ENCODE measurements at places on chromosomes 5 and 9.

- no peak for DNase-seq
Measured at GRCh38 chr5:61332358-61332749, 296 bp downstream of the ZSWIM6 start.

DNA sequence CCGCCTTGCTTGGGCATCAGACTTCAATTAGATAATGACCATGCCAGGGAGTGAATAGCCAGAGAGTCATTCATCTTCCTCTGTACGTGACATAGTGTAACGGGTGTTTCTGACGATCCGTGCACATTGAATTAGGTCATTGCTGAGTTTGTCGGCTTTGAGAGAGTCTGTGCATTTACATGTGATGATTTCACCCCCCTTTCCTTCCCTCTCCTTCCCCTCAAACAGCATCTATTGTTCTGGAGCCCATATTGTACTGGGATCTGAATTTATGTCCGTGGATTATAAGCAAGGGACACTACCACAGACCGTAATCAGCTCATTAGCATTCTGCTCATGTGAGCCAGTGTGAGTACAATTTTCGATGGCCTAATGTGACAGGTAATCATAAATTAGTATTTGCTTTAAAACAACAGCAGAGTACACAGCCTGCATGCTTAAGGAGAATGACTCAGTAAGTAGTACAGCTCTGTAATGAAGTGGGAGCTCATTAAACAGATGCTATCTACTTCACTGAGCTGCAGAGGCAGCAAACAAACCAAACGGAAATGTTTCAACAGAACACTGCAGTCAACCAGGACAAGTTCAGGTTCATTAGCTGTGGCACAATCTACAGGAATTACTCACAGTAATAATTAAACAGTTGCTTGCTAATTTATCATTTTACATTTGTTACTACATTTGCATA, 302.1 kb downstream of the CSNK1G3 start:
- DNase-seq = peak; percentile 32

- no peak for DNase-seq
Measured at GRCh38 chr5:87777877-87778276, 365.1 kb upstream of the CCNH start.

DNA sequence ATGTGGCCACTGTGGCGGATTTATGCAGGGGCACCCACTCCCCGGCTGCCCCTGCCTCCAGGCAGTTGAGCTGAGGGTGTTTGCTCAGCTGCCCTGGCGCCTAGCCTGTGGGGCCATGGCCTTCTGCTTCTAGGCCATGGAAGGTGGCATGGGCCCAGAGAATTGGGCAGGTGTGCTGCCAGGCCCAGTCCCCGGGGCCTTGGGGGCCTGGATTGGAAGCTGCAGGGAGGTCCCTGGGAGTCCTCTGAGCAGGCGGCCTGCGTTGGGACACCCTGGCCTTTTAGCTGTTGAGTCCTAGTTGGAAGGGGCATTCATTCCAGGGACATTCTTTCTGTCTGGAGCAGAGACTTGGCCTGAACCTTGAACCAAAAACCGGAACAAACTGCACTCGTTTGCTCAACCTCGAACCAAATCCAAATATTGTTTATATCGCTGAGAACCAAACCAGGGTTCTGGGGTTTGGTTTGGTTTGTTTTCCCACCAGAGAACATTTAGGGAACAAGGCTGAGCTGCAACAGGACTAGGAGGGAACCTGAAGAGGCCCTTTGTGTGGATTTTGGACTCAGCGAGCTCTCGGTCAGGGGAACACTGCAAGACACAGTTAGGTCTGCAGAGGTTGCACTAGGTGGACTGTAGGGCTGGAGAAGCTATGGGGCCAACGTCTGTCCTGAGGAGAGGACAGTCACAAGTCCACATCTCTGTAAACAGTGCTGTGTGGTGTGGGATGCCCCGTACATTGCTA, 116.8 kb downstream of the BOD1 start:
- no peak for DNase-seq

DNA sequence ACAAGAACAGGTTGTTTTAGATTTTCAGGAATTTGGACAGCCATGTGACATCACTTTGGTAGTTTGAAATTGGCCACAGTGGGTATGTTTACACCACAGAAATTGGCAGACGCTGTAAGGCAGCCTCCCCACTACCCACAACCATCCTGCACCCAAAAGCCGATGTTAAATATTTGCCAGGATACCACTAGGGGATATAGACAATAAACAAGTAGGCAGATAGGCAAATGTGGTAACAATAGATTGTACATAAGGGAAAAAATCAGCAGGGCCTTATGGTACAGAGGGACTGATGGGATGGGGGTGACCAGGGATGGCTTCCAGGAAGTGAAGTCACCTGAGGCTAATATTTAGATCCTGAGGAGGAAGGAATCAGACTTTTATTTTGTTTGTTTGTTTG, 31.1 kb upstream of the DUSP1 start:
- DNase-seq = no peak

DNA sequence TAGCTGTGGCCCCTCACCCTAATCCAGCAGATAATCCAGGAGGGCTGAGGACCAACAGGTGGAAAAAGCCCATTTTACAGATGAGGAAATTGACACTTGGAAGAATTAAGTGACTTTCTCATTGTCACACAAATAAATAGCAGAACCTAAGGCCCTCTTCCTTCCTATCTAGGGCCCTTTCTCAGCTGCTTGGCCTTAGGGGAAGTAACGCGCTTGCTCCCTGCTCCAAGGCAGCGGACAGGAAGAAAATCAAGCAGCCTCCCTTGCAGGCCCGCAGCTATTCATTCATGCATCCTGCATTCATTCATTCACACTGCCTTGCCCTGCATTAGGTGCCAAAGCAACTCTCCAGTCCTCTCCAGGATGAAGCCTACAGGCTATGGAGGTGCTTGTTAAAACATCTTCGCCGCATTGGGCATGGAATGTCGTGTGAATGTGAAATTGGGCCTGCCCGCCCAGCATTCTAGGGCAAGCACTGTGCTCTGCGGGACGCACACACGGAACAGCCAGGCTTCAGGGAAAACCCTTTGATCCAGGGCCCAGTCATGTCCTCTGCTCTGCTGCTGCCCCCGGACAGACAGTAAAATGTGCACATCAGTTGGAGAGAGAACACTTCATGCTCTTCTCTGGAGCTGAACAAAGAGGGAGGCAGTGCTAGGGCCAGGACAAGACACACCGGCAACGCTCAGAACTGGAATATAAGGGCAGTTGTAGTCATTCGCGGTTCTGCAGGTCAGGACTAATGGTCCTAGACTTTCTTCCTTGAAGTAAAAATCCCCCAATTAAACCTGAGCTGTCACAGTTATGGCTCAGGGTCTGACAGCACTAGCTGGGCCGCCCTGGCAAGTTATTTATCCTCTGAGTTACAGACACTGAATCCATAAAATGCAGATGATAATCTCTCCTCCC, 166.0 kb downstream of the COL23A1 start:
- DNase-seq = no peak

- DNase-seq = no peak
Measured at GRCh38 chr5:153552886-153553285, 62.4 kb downstream of the GRIA1 start.

DNA sequence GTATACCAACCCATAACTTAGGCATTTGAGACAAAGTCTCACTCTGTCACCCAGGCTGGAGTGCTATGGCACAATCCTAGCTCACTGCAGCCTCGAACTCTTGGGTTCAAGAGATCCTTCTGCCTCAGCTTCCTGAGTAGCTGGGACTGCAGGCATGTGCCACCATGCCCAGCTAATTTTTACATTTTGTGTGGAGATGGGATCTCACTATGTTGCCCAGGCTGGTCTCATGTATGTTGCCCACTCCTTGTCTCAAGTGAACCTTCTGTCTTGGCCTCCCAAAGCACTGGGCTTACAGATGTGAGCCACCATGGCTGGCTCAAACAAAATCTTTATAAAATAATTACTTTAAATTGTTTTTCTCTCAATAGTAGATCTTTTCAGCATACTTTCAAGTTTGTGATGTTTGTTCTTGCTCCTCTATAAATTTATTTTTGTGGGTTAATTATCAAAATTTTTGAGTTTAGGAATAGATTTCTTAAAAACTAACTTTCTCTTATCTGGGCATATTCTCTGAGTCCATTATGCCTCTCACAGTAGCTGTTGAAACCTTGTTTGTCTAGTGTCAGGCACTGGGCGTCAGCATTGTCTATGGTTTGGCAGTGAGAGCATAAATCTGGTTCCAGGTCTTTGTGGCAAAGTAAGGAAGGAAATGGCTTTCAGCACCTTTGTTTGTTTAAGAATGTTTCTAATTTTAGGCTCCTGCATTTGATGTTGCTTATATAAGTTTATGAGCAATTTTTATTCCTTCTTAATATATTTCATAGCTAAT, 38.7 kb downstream of the NLN start:
- DNase-seq = no peak

DNA sequence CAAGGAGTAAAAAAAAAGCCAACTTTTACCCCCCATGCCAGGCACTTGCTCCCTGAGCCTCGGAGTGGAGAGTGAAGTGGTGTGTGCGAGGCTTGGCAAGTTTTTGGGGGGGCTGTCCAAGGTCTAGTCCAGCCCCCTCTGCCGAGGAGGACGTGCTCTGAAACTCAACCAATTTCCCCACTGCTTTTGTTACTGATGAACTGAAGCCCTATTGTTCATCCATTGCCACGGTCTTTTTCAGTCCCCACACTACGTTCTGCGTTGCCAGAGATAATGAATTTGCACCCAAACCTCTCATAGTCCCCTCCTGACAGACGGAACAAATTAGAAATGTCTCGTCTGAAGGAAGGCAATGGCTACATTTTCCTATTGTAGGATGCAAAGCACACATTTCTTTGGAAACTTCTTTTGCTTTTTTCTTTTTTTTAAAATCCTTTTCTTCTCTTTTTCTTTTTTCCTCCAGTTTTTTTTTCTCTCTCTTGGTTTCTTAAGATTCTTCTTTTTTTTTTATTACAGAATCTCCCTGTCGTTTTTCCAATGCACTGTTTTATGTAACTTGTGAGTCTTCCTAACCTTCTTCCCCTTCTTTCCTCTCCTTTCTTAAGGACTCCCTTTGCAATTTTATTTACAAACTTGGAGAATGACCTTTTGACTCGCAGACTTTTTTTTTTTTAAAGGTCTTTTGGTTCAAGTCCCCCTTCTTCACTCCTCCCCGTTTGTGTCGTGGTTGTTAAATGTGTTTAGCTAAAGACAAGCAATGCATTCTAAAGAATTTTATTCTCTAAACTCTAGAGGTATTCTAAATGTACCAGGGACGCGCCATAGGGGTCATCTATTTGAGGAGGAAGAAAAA, 209.5 kb downstream of the MEF2C start:
- DNase-seq = no peak

DNA sequence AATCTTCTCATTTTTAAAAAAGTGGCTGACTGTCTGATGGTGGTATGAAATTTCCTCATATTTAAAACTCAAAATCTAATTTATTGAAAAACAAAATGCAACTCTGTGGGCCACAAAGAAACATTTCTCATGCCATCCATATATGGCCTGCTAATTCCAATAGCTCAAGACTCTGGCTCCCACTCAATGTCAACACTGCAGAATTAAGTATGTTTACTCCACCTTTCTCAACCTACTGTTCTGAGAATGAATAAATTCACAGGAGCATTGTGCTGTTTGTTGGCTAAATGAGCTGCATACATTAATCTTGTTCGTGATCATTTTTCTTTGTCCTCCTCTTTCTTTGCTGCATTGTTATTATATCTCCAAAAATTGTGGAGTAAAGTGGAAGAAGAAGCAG, 79.5 kb upstream of the GABRG2 start:
- no peak for DNase-seq

DNA sequence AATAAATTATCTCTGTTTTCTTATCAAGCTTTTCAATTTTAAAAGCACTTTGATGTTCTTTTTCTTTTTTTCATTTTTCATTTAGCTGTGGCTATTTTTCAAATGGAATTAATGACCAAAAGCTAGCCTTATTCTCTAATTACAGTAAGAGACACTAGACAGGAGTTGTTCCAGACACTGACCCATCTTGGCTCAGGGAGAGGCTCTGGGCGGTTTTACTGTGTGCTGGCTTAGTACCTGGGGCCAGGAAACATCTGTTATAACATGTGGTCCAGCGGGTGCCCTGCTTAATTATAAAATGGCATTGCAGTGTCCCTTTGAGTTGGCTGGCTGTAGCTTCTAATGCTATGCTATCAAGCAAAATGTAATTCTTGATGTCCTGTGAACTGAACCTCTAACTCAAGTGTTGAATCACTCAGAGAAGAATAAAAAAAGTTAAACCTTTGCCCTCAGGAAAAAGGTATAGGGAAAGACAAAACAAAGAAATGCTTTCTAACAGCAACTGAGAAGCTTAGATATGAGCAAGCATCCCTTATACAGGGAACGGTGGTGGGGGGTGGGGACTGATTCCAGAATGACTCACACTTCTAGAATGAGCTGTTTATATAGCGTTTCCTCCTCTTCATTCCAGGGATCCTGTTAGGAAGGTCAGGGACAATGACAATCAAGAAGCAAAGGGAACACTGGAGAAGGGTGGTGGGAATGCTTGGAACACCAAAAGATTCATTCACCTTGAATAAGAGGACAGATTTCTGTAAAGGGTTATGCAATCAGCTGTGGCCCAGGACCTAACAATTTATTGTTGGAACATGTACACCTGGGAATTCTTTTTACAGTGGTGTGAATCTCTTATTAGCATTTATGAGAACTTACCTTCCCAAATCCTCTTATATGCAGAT, 58.7 kb upstream of the NFIB start:
- DNase-seq = no peak

DNA sequence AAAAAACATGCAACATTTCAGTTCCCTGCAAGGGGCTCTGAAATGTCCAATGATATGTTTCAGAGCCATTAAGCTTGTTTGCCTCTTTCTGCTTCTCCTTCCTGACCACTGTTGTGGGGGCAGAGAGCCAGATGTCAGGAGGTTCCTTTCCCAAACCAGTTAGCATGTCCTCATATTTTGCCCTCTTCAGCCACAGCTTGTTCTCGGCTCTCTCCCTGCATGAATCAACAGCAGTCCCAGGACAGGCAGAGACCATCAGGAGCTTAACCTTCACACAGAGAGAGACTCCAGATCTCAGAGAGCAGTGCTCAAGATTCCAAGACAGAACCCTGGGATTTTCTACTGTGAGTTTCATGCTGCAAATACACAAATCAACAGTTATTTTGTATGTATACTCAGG, 218.5 kb downstream of the COMMD10 start:
- no peak for DNase-seq

All from NCI-H187 treated with DMSO at 0.1 percent for 48 hours (cell line).